ENCODE measurements at places on chromosomes 6 and 20.

- peak; percentile 10 for DNase-seq
These were observed 46.7 kb upstream of the CARMIL1 start for GRCh38 chr6:25232479-25232878.

- DNase-seq, result no peak
These were observed 2.6 kb downstream of the UBE2V1 start for GRCh38 chr20:50110141-50111047.

DNA sequence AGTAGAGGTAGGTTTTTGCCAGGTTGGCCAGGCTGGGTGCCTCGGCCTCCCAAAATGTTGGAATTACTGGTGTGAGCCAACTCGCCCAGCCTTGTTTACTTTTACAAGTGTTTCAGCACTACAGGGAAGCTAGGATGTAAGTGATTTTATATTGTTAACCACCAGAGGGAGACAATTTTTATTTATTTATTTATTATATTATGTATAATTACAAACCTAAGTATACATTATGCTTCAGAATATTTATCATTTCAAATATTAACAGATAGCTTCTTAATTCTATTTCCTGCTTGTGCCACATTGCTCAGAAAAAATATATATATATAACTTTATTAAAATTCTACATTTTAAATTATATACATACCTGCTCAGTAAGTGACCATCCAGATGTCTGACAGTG lies 9.8 kb downstream of the MMUT start:
- no peak for DNase-seq

- no peak for DNase-seq
These were observed 38.0 kb downstream of the XRN2 start for GRCh38 chr20:21340991-21341697.

- DNase-seq, result no peak
These were observed 12.0 kb downstream of the KCNK5 start for GRCh38 chr6:39217177-39217864.

DNA sequence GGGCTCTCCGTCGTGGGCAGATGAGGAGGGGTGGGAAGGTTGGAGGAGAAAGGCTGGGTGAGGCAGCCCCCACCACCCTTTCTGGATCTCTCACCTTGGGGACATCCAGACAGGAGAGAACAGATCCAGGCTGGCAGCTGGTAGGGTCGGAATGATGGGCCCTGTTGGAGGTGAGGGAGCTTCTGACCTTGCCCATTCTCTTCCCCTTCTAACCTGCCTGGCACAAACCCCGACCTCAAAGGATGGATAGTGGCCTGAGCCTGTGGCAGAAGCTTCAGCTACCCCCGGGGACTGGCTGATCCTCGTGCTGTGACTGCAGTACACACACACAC lies 6.0 kb upstream of the NPBWR2 start:
- no peak for DNase-seq

DNA sequence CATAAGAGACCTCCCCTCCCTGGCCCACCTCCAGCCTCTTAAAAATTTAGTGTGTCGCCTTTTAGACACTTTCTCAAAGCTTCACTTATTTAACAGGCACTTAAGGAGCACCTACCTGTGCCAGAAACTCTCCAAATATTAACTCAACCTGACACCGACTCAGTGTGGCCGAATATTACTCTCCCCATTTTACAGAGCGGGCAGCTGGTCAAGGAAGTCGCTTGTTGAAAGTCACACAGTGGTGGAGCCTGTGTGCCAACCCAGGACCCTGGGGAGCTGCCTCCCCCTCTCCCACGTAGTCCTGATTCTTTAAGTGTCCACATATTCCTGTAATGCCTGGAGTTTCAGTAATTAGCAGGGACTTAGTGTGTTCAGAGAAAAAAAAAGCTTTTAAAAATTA lies 1.0 kb upstream of the PMEPA1 start:
- no peak for DNase-seq

GRCh38 chr6:135325624-135326424 lies 144.7 kb downstream of the MYB start:
- no peak for DNase-seq

- DNase-seq, result no peak
These were observed 13.0 kb downstream of the AFDN start for GRCh38 chr6:167839755-167840154.

DNA sequence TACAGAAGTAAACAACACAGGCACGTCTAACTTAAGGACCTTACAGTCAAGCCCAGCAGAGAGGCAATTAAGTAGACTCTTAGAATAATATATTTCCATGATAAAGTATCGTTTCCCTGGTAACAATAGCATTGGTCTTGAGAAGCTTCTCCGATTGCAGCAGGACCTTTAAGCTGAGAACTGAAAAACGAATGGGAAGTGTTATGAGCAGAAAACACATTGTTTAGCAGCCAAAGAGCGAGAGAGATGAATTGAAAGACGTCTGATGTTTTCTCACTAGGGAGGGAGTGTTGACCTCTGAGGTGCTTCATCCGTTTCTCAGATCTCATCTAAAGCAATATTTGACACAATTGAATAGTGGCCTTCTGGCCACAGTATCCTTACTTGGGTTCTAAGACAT lies 855 bp downstream of the BYSL start:
- DNase-seq, result no peak

DNA sequence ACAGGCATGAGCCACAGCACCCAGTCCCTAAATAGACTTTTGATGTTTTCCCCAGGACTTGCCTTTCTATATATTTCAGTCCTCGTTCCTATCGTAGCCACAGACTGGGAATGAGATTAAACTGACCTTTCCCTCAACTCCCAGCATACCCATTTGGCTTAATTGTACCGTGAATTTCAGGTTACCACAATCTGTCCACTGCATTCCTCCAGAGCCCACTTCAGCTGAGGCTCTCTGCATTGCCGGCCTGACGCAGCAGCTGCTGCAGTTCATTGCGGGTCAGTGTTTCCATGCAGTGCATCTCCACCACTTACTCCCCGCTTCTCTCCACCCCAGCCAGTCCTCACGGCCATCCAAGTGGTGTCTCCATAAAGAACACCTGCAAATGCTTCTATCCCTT lies 103.1 kb upstream of the RIN2 start:
- DNase-seq, result no peak

DNA sequence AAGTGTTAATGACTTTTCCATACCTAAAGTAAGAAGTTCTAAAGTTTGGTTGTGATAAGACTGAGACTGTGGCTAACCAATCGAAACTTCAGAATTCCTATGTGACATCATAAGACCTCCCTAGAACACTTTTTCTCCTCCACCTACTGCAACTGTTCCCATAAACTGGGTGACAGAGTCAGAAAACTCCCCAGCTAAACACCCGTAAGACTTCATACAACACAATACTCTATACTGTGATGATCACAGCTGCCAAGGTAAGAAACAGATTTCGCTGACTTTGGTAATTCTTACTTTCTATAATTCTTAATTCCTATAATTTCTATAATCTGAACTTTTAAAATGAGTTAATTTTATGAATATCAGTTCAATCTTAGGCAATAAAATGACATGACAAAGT lies at the start of gene PLN:
Gene PLN, plus strand, starts transcription at position 161 of the 400 bp plus-strand sequence. CDS start 10,626 bp downstream, outside the sequence.
- no peak for DNase-seq

- no peak for DNase-seq
These were observed 114.1 kb downstream of the PLCB1 start for GRCh38 chr20:8246153-8246552.

- no peak for DNase-seq
These were observed 109.2 kb downstream of the BMP7 start for GRCh38 chr20:57157106-57157691.

- no peak for DNase-seq
These were observed 4.6 kb upstream of the LSM14B start for GRCh38 chr20:62117658-62118057.

- DNase-seq, result no peak
These were observed 18.0 kb downstream of the AARS2 start for GRCh38 chr6:44294832-44295791.

- no peak for DNase-seq
These were observed 259.9 kb downstream of the PRKN start for GRCh38 chr6:162467679-162468078.

- peak; percentile 78 for DNase-seq
These were observed 843 bp upstream of the HEY2 start for GRCh38 chr6:125748406-125749172.

- no peak for DNase-seq
These were observed 155.2 kb upstream of the PRSS16 start for GRCh38 chr6:27092316-27092692.

GRCh38 chr6:100463630-100464161 lies 1.0 kb downstream of the SIM1 start:
- peak; percentile 68 for DNase-seq

GRCh38 chr6:90285611-90286381 lies 10.8 kb downstream of the BACH2 start:
- peak; percentile 83 for DNase-seq

GRCh38 chr20:17786221-17786718 lies 86.5 kb downstream of the BANF2 start:
- no peak for DNase-seq

GRCh38 chr6:28254121-28254519 lies 2.1 kb upstream of the ZKSCAN4 start:
- no peak for DNase-seq

- DNase-seq, result no peak
These were observed 87.5 kb downstream of the FOXO3 start for GRCh38 chr6:108648191-108648590.

- DNase-seq, result no peak
These were observed 2.8 kb downstream of the TBPL1 start for GRCh38 chr6:133955582-133956415.

GRCh38 chr20:45209924-45210323 lies 3.1 kb downstream of the SEMG1 start:
- no peak for DNase-seq

DNA sequence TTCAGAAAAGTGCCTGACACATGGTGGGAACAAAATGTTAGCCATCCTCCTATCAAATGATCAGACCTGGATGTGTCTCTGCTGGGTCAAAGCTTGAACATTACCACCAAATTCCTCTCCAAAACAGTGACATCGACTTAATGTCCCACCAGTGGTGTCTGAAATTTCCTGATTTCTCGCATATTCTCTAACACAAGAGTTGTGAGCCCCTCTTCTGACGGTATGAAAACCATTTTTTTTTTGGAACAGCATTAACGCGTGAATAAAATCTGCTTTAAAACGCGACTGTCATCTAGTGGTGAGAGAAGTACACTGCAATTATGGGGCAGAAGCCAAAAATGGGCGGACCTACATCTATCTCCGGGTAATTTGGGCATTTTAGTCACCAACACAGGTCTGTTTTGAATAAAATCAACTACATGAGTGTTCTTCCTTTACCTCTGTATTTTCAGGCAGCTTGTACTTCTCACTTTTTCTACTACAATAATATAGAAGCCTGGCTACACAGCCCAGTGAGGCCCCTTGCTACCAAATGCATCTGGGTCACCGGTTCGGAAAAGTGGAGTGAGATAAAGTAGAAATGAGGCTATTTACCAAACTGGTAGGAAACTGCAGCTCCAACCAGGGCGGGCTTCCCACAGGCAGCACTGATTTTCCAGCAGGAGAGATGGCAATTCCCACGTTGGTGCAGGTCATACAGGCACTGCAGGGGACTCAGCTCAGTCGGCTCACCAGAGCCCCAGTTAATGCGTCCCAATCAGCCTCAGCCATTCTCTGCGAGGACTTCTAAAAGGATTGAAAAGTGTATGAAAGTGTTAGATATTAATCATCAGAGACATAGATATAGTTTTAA lies 27.4 kb downstream of the MGME1 start:
- DNase-seq, result peak; percentile 16

Measured in NCI-H1417 (cell line).